HepG2 (cell line): ENCODE measurements at places on chromosomes 11 and 22. TPM values are rescaled to one million over a fixed set of nuclear protein-coding genes. Genes with fewer than 3 reads are reported as not detected.

DNA sequence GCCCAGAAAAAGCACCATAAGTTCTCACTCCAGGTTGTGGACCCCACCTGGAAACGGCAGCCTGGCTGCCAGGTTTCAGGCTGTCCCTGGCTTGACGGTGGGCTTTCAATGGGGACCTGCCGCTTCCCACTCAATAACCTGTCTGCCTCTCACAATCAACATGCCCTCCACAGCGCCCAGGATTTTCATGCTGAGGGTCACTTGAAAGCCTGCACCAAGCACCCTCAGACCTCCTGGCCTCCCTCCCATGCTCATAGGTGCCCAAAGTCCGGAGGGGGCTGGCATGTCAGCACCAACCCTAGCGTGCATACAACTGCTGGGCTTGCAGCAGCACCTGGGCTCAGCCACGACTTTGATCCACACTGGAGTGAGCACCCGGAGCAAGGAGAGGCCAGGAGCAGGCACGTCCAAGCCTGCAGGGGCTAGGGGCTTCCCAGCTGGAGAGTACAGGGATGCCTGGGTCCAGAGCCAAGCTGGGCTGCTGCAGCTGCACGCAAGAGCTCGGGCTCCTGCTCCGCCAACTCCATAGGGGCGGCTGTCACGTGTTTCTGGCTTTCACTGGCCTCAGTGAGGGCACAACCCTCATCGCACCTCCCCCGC is 1214.3 kb upstream of the RAG2 start:
- no peak overlapping the region for H3K27ac ChIP-seq
- H3K36me3 ChIP-seq: no peaks in the 10 kb centered on the region
- no peaks in the 10 kb centered on the region for H3K4me1 ChIP-seq
- DNase-seq: no peak
- no peak overlapping the region for H3K4me3 ChIP-seq

The CAVIN3 gene
- not detected in 2 replicates for total RNA-seq

The CSTPP1 gene
- total RNA-seq: 14.6 and 15.7 TPM in 2 replicates

DNA sequence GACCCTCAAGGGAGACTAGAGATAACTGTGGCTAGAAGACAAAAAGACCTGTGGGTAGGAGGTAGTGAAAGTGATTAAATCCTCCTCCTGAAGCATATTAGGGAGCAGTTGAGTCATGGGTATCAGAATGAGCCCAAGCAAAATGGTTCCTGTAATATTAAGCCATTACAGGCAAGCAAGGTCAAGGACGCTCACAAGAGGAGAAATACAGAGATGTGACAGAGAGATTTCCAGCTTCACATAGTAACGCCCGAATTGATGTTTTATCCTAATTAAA is 77.7 kb downstream of the FAM76B start:
- no peak for DNase-seq
- H3K27me3 ChIP-seq: peaks cover 3% of the 10 kb centered on the region; the same call in 1 of the 3 replicates
- no peaks in the 10 kb centered on the region for H3K36me3 ChIP-seq
- H3K4me1 ChIP-seq: no peaks in the 10 kb centered on the region
- no peak overlapping the region for H3K4me3 ChIP-seq
